AG20443 (cell line): ENCODE measurements at places on chromosomes 13 and 19.

DNA sequence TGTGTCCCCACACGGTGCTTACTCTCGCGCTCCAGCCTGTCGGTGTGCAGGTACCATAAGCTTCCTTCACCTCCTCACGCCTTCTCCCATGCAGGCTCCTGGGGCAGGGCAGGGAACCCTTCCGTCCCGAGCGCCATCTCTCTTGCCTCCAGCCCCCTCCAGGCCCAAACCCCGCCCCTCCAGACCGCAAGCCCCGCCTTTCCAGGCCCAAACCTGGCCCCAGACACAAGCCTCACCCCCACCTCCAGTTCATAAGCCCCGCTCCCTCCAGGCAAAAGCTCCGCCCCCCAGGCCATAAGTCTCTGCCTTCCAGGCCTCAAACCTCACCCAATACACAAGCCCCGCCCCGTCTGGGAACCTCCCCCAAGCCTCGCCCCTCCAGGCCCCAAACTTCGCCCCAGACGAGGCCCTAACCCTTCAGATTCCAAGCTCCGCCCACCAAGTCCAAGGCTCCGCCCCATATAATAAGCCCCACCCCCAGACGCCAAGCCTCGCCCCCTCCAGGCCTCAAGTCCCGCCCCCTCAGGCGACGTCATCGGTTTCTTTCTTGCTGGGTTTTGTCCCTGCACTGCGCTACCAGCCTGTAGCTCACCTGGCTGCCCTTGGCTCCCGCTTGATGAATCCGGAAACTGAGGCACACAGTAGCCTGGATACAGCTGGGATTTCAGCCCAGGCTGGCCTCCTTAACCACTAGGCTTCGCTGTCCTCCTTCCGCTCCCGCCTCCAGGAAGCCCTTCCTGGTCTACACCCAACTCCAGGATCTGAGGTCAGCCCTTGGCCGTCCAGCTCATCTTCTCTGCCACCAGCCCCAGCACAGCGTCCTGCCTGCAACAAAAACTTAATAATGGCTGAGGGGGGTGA lies 16.1 kb downstream of the MKNK2 start:
- peak; percentile 69 for DNase-seq

DNA sequence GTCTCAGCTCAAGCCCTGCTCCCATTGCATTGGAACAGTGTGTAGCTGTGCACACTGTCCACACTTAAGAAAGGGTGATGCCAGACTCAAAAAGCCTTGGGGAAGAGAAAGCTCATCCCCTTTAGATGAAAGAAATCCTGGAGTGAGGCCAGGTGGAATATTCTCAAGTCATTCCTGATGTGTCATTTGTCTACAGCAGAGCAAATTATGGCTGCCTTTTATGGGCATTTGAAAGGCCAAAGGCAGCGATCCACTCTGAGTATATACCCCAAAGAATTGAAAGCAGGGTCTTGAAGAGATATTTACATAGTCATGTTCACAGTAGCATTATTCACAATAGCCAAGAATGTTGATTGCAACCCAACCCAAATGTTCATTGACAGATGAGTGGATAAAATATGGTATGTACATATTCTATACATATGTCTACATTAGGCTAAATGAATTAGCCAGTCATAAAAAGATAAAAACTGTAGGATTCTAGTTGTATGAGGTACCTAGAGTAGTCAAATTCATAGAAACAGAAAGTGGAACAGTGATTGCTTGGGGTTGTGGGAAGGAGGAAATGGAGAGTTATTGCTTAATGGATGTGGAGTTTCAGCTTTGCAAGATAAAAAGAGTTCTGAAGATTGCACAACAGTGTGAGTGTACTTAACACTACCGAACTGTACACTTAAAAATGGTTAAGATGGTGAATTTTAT lies 214.9 kb downstream of the KCNRG start:
- DNase-seq = no peak

GRCh38 chr13:33561627-33562026 lies 256.3 kb upstream of the RFC3 start:
- DNase-seq = no peak

DNA sequence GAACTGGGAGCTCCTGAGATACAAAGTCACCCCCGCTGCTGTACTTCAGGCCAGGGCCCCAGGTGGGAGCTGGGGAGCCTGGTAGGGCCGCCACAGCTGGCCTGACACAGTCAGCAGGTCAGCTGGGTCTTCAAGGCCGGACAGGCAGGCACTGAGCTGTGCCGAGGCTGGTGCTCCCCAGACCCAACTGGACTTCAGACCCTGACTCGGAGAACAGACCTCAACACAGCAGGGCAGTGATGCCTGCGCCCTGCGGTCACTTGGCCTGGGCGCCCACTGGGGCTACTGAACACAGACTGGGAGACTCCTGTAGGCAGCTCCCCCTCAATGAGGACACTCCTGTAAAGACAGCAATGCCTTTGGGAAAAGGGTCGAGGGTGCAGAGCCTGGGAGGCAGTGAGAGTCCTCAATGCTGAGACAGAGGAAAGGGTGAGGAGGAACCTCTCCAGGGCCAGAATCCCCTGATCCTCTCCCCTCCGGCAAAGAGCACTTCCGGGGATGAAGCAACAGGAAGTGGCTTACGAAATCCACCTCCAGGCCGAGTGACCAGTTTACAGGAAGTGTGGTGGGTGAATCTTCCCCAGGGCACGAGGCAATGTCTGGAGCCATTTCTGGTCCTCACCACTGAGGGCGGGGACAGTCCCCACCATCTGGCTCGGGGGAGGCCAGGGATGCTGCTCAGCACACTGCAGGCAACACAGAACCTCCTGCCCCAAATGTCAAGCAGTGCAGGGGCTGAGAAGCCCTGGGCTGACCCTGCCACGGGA lies 40.8 kb upstream of the ISYNA1 start:
- peak; percentile 91 for DNase-seq

DNA sequence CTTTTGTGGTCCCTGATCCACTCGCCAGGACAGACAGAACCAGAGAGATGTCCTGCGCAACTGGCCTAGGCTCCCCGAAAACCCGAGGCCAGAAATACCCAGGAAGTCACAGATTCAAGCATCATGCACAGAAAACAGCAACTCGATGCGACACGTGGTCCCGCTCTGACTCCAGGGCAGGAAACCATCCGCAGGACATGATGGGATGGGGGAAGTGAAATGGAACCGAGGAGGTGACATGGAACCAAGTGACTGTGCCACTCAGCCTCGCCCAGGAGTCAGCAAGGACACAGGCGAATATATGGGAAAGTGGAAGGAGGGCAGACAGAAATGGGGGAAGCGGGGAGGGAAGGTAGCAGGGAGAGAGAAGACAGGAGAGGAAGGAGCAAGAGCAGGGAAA lies 1.1 kb downstream of the ZSCAN18 start:
- DNase-seq = no peak

DNA sequence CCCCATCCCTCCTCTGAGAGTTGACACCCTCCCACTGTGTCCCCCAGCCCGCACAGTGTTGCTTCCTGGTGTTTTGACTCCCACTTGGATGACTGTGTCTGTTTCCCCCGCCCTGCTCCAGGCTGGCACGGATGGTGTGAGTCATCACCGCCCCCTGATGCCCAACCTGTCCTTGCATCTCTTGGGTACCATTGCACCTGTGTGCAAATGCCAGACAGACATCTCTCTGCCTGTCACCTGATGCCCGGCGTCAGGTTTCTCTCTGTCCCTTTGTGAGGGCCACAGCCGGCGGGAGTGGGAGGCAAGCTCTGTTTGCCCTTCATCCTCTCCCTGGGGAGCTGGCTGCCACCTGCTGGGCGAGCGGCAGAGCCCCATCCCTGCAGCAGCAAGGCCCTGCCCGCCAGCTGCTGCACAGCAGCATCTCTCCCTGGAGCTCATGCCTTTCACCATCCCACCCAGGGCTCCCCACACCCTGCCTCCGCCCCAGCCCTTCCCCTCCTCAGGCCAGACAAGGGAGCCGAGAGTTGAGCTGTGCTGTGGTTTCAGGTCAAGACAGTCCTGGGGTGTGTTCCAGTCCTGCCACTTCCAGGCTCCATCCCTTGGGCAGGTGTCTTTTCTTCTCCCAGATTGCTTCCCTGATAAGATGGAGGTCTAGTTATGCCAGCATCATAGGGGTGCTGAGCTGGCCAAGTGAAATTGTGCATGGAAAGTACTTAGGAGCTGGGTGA lies 29.7 kb downstream of the NKPD1 start:
- no peak for DNase-seq

- DNase-seq = no peak
Measured at GRCh38 chr13:98813993-98814392, 61.5 kb upstream of the SLC15A1 start.

DNA sequence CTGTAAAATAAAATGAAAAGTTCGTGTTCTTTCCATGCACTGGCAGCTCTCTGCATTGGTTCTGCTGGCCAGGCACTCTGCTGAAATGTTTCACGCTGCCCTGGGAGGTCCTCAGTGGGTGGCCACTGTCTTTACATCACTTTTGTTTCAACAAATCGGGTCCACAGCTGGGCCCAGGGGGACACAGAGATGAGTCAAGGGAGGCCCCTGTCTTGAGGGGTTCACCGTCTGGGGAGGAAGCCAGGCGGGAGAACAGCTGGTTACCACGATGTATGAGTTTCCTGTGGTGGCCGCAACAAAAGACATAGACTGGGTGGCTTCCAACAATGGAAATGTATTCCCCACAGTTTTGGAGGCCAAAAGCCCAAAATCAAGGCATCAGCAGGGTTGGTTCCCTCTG lies 5.1 kb upstream of the KLF2 start:
- no peak for DNase-seq

- DNase-seq = peak; percentile 72
Measured at GRCh38 chr13:106573868-106574267, 5.9 kb upstream of the ARGLU1 start.

GRCh38 chr19:10505583-10506229 lies 2.5 kb upstream of the KEAP1 start:
- peak; percentile 79 for DNase-seq

DNA sequence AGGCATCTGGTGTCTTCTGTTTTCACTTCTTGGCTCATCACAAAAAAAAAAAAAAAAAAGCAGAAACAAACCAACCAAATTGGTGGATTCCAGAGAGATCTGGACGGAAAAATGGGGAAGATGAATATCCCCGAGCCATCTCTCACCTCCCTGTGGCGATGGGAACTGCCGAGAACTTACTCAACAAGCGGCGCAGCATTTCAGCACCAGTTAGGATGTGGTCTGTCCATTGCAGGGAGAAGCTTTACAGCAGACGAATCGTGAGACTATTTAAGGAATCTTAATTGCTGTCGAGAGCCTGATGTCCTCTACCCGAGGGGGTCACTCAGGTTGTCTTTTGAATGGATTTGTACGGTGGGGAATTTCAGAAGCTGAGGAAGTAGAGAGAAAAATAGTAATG lies 17.3 kb upstream of the KDM4B start:
- DNase-seq = no peak

- DNase-seq = no peak
Measured at GRCh38 chr13:98974053-98974452, 3.8 kb downstream of the DOCK9 start.

GRCh38 chr13:107586216-107586615 lies 629.1 kb downstream of the LIG4 start:
- DNase-seq = no peak

- DNase-seq = no peak
Measured at GRCh38 chr19:55213547-55213946, 4.2 kb upstream of the PTPRH start.

- no peak for DNase-seq
Measured at GRCh38 chr19:51341066-51341465, 873 bp downstream of the VSIG10L start.

GRCh38 chr19:44668985-44669764 lies 2.1 kb upstream of the CEACAM19 start:
- no peak for DNase-seq
